ENCODE measurements at places on chromosomes 11 and 22. TPM values are rescaled to one million over a fixed set of nuclear protein-coding genes. Genes with fewer than 3 reads are reported as not detected.
A peak's percentile ranks its signal among the peaks of the same experiment; 100 is the strongest.

GRCh38 chr11:112514011-112514740 is 253.5 kb upstream of the PLET1 start:
- no peak for DNase-seq

GRCh38 chr11:116611998-116612620 is 160.7 kb downstream of the BUD13 start:
- no peak for DNase-seq

DNA sequence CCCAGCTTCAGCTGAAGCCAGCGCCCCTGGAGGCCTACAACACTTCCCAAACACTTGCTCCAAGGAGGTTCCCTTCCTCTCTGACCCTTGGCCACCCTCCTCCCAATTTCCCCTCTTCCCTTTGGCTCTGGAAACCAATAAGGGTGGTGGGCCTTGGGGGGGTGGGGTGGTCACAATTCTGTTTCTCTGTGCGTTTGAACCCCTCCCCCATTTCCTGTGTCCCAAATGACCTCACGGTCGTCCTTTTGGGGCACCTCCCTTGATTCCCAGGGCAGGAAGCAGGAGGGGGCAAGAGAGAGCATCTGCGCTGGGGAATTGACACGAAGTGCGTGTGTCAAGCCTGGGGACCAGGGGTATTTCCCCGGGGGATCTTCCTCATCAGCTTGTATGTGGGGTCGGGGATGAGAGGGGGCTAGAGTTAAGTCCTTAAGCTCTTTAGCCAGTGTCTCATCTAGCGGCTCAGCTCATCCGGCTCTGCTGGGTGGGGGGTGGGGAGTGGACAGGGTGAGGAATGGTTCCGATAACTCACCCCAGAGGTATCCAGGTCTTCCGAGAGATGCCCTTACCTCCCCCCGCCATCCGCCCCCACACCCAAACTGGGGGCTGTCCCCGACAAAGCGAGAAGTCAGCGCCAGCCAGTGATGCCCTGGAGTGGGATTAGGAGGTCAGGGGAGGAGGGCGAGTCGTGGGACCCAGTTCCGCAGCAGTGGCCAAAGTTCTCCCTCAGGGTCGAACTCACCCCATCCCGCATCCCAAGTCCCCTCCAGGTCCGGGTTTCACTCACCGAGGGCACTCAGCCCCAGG is 587 bp downstream of the ESAM start:
- no peak for DNase-seq

DNA sequence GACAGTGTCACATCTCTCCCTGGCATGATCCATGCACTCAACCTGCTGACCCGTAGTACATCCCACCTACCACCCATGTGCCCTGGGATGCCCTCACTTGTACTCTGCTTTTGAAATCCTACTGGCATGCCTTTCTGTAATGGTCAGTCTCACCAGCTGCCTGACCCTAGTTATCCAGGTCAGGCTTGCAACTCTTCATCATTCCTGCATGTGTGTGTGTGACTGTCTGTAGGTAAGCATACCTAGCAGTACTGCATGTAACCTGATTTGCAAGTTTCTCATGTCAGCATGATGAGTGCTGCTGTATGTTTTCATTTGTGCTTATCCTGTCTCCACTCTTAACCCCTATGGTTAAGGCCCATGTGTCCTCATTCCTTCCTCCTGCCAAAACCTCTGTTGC is 202.0 kb upstream of the MTNR1B start:
- no peak for DNase-seq

GRCh38 chr11:62665599-62666258 is 617 bp downstream of the CSKMT start:
- DNase-seq: peak; percentile 70

DNA sequence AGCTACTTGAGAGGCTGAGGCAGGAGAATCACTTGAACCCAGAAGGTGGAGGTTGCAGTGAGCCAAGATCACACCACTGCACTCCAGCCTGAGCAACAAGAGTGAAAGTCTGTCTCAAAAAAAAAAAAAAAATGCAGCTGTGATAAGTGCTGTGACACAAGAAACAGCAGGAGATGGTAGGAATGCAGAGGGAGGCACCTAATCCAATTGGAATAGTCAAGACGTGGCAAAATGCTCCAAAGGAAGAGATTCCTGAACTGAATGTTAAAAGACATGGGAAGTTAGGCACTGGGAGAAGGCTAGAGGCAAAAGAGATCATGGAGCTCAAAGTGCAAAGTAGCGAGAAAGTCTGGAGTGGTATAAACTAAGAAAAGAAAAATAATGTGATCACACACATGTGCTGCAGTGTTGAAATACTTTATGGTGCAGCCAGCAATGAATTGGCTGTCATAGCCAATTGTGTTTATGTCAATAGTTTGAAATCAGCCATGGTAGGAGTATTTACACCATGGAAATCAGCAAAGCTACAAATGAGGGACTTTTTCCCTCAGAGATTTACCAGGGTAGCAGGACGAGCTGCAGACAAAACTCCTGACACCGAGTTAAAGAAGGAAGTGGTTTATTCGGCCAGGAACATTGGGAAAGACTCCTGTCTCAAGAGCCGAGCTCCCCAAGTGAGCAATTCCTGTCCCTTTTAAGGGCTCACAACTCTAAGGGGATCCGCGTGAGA is 40.9 kb upstream of the LIPT2 start:
- DNase-seq: no peak

The P2RY2 gene
- 0.93 TPM for polyA plus RNA-seq

The APOL5 gene
- polyA plus RNA-seq: not detected

The ASCL3 gene
- polyA plus RNA-seq: not detected

The TNNT3 gene
- polyA plus RNA-seq: 9.7 TPM

The GDPD4 gene
- polyA plus RNA-seq: 1.4 TPM

Measured in renal pelvis (tissue), 12 donors.